A549 (cell line): ENCODE measurements at places on chromosomes 12 and 14.

- DNase-seq, result no peak
Measured at GRCh38 chr12:3523058-3523457, 32.1 kb downstream of the PRMT8 start.

GRCh38 chr14:28765831-28766468, 637 bp upstream of the FOXG1 start:
- DNase-seq, result no peak

DNA sequence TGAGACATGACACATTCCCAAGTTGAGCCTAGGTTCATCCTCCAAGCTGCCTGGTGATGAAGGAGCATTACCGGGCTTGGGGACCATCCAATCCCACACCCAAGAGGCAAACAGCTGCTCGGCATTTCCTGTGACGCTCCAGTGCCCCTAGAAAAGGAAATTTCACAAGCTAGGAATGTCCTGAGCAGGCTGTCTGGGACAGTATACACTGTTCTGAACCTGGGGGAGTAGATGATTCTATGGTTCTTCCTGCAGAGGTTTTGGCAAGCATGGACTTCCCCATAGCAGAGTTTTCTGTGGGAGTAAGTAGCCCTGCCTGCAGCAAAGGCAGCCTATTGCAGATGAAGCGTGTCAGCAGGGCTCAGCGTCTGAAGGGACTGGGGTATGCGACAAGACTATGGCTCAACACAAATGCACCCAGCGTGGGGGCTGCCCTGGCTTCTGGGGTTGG, 47.4 kb upstream of the SRSF5 start:
- no peak for DNase-seq

DNA sequence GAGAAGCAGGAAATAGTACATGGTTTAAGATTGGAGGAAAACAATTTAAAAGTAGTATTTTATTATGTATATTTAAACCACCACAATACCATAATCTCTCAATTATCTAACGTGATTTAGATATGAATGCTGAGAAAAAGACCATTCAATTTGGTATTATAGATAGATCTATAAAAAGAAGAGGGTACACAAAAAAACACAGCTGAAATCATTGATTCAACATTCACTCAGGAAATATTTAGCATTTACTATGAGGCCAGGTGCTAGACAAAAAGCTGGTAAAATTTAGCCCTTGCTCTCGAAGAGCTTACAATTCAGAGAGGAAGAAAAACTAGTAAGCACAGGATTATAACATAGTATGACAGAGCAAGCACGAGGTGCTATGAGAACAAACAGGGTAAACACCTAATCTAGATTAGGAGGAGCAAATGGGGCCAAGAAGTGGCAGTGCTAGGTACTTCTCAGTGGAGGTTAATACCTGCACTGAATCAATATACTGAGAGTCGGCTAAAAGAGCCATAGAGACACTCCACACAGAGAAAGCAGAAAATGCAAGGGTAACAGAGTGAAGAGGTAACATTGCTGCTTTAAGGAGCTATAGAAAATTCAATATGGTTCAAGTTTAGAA, 27.6 kb downstream of the TRIP11 start:
- DNase-seq, result no peak

DNA sequence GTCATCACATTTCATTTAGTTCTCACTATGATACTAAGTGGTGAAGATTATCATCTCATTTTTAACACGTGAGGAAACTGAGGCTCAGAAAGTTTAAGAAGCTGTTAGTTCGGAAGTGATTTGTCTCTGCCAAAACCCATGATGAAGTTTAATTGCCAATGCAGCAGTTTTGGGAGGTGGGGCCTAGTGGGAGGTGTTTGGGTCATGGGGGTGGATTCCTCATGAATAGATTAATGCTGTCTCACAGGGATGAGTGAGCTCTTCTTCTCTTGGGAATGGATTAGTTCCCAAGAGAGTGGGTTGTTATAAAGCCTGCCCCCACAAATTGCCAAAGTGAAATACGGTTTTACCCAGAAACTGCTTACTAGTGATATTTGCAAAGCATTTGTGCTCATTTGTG, 91.5 kb upstream of the IGF1 start:
- no peak for DNase-seq

DNA sequence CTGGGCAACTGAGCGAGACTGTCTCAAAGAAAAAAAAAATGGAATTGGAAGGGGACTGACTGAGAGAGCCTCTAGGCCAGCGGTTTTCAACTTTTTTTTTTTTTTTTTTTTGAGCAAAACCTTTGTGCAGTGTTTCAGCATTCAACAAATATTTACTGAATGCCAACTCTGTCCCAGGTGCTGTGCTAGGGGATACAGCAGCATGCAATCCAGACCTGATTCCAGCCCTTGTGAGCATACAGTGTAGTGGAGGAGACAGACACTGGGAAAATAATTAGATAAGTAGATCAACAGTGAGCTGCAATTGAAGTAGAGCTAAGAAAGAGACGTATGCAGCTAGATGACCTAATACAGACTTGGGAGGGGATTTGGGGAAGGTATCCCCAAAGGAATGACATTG, 23.8 kb upstream of the LTBP2 start:
- DNase-seq, result no peak

DNA sequence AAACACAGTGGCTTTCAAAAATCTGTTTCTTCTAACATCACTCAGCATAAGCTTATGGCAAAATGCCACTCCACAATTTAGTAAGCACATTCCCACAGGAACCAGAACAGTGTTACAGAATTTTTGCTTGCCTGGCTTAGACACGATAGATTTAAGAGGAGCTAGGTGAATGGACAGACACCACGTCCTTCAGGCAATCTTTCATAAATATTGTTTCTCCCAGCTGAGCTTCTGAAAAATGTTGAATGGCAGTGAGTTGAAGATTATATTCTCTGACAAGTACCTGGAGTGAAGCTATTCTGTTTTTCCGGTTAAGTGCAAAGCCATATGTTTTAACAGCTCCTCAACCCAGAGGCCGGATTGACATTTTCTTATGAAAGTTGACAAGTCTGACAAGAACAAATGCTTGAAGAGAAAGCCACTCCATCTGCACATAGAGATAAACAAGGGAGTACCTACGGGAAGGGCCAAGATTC, 102.0 kb downstream of the FSCB start:
- DNase-seq, result no peak

DNA sequence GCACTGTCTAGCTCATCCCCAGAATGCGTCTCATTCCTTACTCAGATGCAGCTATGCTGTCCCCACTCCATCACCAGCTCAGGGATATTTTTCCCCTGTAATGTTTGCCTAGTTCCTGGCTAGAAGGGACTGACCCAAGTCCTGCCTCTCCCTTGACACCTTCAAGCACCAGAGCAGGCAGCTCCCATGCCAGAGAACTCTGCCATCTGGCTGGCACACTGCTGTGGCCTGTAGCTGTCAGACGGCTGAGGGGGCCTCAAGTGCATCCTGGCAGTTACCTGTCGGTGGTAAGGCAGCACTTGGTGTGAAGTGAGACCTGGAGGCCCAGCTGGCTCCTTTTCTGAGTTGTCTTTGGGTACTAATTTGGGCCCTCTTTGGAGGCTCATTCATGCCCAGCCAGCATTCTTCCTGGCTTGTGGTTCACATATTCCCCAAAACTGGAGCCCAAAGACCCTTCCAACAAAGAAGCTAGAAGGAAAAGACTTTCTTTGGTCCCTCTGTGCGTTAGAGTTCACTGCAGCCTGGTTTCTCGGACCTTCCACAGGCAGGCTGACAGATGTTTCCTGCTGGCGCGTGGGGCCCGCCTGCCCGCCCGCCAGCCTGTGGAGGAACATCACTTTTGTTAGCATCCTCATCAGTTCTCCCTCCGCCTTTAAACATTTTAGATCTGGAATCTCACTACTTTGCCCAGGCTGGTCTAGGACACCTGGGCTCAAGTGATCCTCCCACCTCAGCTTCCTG, 33.0 kb downstream of the RNF34 start:
- no peak for DNase-seq

- DNase-seq, result peak; percentile 70
Measured at GRCh38 chr14:98952593-98953350, 319.2 kb downstream of the BCL11B start.

GRCh38 chr12:100656856-100657255, 83.4 kb downstream of the GAS2L3 start:
- no peak for DNase-seq

GRCh38 chr12:90250766-90251165, 542.1 kb upstream of the ATP2B1 start:
- no peak for DNase-seq

DNA sequence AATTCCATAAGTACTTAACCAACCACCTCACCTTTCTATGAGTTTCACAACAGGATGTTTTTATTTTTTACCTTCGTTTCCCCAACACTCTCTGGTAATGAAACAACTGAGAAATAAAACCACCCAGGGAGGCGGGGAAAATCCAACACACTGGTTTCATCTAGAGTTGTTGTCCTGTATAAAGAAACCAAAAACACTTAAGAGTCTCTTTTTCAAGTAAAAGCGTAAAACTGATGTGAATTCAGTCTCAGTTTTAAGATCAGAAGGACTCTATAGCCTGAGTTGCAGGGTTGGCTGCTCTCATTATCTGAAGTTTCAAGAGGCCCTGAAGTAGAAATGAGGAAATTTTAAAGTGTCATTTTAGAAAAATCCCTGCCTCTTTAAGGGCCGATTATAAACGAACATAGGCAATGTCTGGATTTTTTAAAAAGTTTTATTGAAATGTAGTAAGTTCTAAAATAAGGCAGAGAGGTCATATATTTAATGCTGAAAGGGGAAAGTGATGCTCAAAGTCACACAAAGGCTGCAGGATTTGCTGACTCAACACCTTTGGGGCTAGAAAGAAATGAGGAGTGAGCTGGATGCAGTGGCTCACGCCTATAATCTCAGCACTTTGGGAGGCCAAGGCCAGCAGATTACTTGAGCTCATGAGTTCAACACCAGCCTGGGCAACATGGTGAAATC, 27.2 kb downstream of the HIGD1C start:
- DNase-seq, result no peak

DNA sequence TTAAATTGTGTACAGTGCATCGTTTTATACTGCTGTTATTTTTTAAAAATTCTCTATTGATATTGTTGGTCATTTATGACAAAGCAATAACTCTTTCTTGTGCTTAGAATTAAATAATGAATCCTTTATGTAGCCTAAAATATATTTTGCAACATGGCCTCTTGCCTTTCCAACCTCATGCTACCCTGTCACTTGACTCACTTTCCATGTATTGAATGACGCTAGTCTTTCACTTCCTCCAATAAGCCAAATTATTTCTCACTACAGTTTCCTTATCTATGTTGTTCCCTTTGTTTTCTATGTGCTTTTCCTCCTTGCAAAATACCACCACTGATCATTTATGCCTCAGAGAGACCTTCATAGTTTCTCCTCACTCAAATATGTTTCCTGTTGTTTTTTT, 16.3 kb upstream of the EPYC start:
- no peak for DNase-seq

- no peak for DNase-seq
Measured at GRCh38 chr14:89855961-89856656, 98.4 kb downstream of the EFCAB11 start.

GRCh38 chr14:79036441-79036840, 866.3 kb downstream of the NRXN3 start:
- DNase-seq, result no peak

- no peak for DNase-seq
Measured at GRCh38 chr12:2679816-2680675, 114.7 kb upstream of the FKBP4 start.

DNA sequence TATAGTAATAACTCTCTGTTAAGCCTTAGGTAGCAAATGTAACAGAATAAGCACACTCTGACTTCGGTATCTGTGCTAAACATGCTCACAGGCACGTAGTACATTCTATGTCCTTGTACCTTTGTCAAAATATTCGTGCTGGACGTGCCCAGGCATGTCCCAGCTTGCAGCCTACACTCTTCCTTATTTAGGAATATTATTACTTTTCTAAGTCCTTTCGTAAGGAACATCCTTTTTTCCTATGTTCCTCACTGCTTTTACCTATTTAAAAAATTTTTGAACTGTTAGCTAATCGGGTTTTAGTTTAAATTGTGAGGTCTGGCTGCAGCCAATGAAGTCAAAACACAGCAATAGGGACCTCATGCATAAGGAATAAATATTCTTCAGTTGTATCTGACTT, 24.1 kb upstream of the UBC start:
- no peak for DNase-seq

DNA sequence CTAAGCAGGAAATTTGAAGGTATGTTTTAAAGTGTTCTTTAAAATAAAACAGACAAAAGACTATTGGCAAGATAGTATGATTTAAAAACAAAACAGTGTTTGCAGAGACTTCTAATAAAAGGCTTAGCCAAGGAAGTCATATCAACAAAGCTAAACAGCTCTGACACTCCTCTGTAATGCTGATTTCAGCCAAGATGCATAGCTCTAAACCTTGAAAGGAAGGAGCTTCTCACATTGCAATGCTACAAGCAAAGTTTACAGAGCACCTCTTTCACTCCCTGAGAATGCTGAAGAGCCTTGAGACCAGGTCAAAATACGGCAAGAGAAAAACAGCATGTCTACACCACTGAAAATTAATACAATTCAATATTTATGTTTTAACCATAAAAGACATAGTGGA, 51.8 kb downstream of the PARP11 start:
- DNase-seq, result no peak

DNA sequence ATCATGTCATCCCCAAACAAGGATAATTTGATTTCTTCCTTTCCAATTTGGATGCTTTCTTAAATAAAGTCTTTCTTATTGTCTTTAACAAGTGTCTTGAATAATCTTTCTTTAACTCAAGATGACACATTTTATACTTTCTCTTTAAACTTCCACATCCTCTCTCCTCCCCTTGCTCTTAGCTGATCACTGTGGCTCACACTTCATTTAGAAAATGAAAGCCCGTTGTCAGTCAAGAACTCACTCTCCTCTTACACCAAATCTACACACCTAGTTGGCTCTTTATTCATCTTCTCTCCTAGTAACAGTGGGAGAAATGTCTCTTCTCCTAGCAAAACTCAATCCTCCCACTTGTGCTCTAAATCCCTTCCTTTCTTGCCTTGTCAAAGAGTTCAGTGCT, 10.4 kb upstream of the RMST start:
- no peak for DNase-seq

GRCh38 chr12:121866331-121866730, 7.7 kb upstream of the HPD start:
- DNase-seq, result no peak

DNA sequence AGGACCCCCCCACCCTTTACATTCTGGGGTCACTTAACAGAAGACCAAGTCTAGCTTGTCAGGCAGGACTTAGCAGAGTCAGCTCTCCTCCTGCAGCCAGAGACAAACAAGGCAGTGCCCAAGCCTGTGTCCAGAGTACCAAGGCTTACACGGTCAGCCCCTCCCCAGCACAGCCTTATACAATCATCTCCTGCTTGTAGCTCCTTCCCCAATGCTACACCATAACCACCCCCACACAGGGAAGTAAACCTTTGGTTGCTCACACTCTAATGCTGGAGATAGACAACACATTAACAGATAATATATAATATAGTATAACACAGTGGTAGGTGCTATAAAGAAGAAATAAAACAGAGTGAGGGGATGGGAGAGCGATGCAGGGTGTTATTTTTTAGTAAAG, 175.4 kb upstream of the PWP1 start:
- DNase-seq, result no peak

- no peak for DNase-seq
Measured at GRCh38 chr14:99822800-99823455, 29.7 kb downstream of the EML1 start.
